ENCODE measurements at places on chromosomes 12 and 14.

DNA sequence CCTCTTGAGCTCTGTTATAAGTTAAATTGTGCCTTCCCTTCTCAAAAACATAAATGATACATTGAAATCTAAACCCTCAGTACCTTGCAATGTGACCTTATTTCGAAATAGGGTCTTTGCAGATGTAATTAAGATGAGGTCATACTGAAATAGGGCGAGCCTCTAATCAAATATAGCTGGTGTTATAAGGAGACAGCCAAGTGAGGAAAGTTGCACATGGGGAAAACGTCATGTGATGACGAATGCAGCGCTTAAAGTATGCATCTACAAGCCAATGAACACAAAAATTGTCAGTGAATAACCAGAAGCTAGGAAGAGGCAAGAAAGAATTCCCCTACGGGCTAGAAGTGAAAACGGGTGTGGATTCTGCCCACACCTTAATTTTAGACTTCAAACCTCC, 305.2 kb upstream of the FOXG1 start:
- DNase-seq, result no peak

DNA sequence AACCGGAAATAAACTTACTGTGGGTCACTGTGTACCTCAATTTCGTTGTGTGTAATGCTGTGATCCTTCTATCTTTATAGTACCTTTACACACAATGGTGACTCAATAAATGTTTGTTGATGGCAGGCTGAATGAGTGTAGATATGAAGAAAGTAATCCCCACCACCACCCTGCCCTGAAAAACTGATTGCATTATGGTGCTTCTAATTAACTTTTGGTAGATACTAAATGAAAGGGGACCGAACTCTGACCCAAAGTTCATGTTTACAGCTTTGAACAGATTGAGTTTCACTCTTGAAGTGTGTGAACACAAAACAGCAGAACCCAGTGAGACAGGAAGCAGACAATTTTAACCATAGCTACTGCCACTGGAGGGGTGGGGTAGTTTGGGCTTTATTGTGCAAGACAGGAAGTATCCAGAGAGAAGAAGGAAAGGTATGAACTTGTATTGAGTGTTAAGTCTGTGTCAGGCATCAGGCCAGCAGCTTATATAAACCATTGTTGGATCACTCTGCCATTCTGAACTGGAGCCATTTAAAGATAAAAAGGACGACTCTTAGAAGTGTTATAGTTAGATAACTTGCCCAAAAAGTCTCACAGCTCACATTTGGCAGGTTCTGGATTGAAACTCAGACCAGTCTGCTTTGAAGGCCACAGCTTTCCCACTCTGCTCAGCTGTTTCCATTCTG, 197.0 kb upstream of the AMIGO2 start:
- no peak for DNase-seq

- no peak for DNase-seq
These were observed 41.2 kb downstream of the BEGAIN start for GRCh38 chr14:100546051-100546443.

DNA sequence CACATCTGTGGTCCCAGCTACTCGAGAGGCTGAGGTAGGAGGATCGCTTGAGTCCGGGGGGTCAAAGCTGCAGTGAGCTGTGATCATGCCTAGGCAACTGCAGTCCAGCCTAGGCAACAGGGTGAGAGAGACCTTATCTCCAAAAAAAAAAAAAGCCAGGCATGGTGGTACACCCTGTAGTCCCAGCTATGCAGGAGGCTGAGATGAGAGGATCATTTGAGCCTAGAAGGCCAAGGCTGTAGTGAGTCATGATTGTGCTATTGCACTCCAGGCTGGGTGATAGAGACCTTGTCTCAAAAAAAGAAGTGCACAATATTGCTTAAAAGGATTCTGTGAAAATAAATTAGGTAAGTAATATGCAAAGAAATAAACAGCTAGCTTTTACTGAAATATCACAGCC, 17.0 kb downstream of the NAA25 start:
- no peak for DNase-seq

DNA sequence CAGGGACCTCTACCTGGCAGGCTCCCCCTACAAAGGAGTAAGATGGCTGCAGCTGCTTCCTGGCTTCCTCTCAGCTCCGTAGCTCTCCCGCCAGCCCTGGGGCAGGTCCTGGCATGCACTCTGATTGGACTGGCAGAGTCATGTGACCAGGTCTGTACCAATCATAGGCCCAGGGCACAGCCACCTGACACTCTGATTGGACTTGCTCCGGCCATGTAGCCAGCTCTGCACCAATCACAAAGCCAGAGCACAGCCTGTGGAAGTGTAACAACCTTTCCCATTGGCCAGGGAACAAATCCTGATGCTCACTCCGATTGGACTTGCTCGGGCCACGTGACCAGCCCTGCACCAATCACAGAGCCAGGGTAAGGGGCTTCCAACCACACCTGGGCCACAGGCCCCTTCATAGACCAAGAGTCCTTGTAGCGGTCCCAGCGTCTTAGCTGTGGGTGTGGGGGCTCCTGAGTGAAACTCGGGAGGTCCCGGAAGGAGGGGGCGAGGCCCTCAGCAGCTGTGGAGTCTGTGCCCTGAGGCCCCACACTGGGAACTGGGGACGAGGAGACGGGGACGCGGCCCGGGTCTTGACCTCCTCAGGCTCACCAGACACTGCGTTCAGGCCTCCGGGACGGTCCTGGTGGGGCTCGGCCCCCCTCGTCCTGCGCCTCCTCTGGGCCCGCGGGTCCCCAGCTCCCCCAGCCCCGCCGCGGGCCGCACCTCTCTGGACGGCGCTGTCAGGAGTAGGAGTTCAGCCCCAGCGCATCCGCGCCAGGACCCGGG, 210.6 kb downstream of the ADGRD1 start:
- no peak for DNase-seq

DNA sequence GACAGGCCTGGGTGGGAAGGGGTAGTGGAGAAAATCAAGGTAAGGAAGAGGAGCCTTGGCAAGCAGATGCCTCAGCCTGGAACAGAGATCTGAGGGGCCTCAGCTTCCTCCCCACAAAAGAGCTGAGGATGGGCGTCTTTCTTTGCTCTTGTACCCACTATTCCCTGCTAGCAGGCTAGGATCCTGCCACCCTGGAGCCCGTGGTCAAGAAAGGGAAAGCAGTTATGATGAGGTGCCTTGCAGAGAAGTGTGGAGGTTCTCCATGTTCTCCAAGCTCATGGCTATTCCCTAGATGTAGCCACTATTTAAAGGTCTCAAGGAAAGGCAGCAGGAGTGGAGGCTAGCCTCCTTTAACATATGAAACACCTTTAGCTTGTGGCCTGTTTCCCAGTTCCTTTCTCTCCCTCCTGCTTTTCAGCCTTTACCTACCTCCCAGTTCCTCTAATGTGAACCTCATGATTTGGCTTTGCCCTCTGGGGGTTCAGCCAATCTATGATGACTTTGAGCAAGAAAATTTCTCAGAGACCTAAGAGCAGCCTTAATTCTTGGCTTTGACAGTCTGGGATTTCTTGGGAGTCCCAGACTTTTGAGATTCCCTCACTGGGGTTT, 1.1 kb downstream of the IKZF4 start:
- DNase-seq, result no peak

DNA sequence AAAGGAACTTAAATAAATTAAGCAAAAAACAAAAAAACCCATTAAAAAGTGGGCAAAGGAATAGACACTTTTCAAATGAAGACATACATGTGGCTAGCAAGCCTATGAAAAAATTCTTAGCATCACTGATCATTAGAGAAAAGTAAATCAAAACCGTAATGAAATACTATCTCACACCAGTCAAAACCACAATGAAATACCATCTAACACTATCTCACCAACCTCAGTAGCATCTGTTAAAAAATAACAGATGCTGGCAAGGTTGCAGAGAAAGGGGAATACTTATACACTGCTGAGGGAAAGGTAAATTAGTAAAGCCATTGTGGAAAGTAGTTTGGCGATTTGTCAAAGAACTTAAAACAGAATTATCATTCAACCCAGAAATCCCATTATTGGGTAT, 381.1 kb downstream of the FLRT2 start:
- no peak for DNase-seq

DNA sequence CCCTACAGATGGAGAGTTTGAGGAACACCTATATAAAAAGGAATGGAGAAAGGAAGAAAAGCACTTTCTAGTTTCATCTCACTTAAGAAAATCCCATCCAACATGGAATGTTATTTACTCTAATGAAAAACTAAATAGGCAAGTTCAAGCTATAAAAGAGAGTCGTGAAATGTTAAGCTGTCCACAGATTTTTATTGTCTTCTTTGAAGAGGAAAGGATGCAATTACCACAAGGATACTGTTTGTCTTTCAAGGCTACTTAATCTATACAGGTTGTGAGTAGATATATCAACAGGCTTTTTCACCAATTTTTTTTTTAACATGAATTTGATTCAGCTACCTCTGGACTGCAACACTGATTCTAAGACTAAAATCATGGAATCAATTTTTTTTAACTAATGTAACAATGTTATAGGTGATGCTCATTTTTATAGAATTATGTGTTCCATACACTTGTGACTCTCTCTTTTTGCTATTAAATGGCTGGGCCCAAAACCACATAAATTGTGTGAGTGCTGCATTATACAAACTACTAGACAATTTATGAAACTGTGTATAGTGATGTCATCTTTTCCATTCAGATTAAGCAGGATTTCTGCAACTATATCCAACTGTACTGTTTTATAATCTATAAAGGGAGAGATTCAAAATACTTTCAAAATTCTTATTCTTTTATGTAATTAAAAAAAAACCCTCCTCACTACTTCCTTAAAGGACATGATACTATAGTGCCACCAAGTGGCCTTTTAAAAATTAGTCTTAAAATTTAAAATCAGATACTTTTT, 26.8 kb upstream of the BMAL2 start:
- peak; percentile 32 for DNase-seq

GRCh38 chr12:25424211-25424731, 128.8 kb downstream of the LMNTD1 start:
- DNase-seq, result no peak
